Upper lobe of left lung (tissue), 6 donors: ENCODE measurements at places on chromosomes 4 and X. TPM values are rescaled to one million over a fixed set of nuclear protein-coding genes. Genes with fewer than 3 reads are reported as not detected.

The DDIT4L gene
- 0.46 TPM for total RNA-seq

The ARHGEF9 gene
- total RNA-seq, result 43.0 TPM

The UGT2B15 gene
- total RNA-seq, result not detected

The TMEM31 gene
- not detected for total RNA-seq

- DNase-seq, result no peak
- no peak overlapping the region for H3K27ac ChIP-seq
- H3K36me3 ChIP-seq, result no peaks in the 10 kb centered on the region
- no peak overlapping the region for H3K4me3 ChIP-seq
These were observed 63.4 kb downstream of the NBDY start for GRCh38 chrX:56792270-56793111.

GRCh38 chr4:11286533-11286932 lies 142.2 kb downstream of the HS3ST1 start:
- no peak overlapping the region for H3K4me3 ChIP-seq
- H3K27ac ChIP-seq, result no peak overlapping the region
- no peaks in the 10 kb centered on the region for H3K27me3 ChIP-seq

GRCh38 chr4:187480146-187481145 lies 515.1 kb upstream of the ZFP42 start:
- peaks cover 3% of the 10 kb centered on the region for H3K4me1 ChIP-seq
- no peak overlapping the region for H3K4me3 ChIP-seq
- no peak for DNase-seq
- no peak overlapping the region for H3K27ac ChIP-seq

DNA sequence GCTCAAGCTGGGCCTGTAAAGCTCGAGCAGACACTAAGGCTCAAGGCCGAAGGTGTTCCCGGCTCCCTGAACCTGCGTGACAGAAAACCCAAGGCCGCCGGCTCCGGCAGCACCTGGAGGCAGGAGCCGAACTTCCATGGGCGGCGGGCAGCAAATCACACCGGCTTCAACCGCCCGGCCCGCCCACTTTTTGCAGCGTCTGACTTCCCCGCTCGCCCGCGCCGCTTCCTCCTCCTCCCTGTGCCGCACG lies 940 bp upstream of the NSD2 start:
- H3K27me3 ChIP-seq, result no peaks in the 10 kb centered on the region
- H3K27ac ChIP-seq, result peak overlapping the region; percentile 97
- peak; percentile 96 for DNase-seq
- H3K4me3 ChIP-seq, result peak overlapping the region; percentile 91

DNA sequence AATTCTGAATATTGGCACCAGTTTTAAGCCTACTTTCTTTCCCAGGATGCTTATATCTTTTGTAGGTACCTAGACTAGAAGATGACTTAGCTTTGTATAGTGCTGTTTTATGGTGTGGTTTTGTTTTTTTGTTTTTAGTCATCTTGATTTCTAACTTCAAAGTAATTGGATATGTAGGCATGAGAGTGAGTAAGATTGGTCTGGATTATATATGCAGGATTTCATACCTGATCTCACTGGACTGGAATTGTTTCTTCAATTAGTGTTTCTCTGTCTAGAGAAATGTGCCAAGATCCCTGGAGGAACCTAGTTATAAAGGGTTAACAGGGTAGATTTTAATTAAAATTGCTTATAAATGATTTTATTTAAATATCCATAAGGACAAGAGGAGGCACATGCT lies 23.1 kb downstream of the NAP1L5 start:
- H3K27me3 ChIP-seq, result no peaks in the 10 kb centered on the region
- no peak for DNase-seq
- no peak overlapping the region for H3K27ac ChIP-seq
- no peak overlapping the region for H3K4me3 ChIP-seq
- peaks cover 27% of the 10 kb centered on the region for H3K36me3 ChIP-seq

DNA sequence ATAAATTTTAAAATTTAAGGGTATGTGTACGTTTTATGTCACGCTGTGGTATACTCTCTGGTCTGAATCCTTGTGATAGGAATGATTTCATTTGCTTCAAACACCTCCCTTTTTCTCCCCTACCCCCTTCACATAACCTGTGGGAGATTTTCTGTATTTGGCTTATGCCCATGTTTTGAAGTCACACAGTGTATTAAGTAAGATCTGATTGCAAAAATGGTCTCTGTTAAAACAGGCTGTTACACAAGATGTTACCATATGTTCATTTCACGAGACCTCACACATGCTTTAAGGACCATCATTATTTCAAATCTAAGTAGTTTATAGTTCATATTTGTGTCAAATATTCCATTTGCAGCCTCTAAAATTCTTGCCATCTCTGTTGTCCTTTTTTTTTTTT lies 63.5 kb downstream of the TMEM131L start:
- H3K27ac ChIP-seq, result peak overlapping the region; percentile 62
- H3K4me1 ChIP-seq, result peaks cover 30% of the 10 kb centered on the region
- no peaks in the 10 kb centered on the region for H3K27me3 ChIP-seq
- H3K36me3 ChIP-seq, result no peaks in the 10 kb centered on the region
- no peak for DNase-seq

DNA sequence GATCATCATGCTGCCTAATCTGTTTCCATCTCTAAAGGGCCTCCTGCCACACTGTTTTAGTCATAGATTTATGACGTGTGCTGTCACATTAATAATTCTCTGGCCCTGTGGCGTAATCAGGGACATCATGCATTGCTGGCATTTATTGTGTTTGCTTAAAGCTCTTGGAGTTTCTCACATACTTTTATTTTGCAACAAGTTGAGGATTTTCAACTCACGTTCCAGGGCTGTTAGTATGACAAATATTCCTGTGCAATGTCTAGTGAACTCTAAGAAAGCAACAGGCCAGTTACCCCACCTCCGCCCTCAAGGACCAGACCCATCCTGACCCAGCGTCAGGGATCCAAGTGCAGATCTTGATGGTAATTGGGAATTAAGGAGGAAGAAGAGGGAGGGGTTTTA lies 7.8 kb upstream of the PIGA start:
- H3K27me3 ChIP-seq, result no peaks in the 10 kb centered on the region
- DNase-seq, result peak; percentile 39
- H3K4me3 ChIP-seq, result no peak overlapping the region
- no peaks in the 10 kb centered on the region for H3K36me3 ChIP-seq
- H3K4me1 ChIP-seq, result no peaks in the 10 kb centered on the region

- no peak for DNase-seq
- H3K4me3 ChIP-seq, result no peak overlapping the region
- no peaks in the 10 kb centered on the region for H3K36me3 ChIP-seq
- H3K4me1 ChIP-seq, result no peaks in the 10 kb centered on the region
- H3K27me3 ChIP-seq, result no peaks in the 10 kb centered on the region
These were observed 8.0 kb downstream of the SLC9A7 start for GRCh38 chrX:46750889-46751288.

DNA sequence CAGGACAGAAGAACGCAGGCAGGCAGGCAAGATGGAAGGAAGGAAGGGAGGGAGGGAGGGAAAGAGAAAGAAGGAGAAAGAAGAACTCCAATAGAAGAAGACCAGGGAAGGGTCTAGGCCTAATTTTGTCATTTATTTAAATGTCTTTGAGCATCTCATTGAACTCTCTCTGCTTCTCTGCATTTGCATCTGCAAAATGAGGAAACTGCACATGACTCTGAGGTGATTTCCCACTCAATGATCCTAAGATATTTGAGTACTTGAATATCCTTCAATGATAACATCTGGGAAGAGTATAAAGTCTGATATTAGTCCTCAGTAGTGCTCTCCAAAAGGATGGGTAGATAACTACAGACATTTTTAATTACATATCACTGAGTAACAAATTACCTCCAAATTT lies 33.1 kb upstream of the RBPJ start:
- DNase-seq, result no peak
- H3K27ac ChIP-seq, result peak overlapping the region; percentile 79
- H3K27me3 ChIP-seq, result no peaks in the 10 kb centered on the region
- H3K4me3 ChIP-seq, result no peak overlapping the region
- peaks cover 10% of the 10 kb centered on the region for H3K4me1 ChIP-seq

GRCh38 chr4:186719925-186720694 lies 3.5 kb downstream of the FAT1 start:
- H3K4me1 ChIP-seq, result no peaks in the 10 kb centered on the region
- H3K27me3 ChIP-seq, result no peaks in the 10 kb centered on the region
- H3K4me3 ChIP-seq, result no peak overlapping the region
- DNase-seq, result no peak
- H3K27ac ChIP-seq, result no peak overlapping the region
- no peaks in the 10 kb centered on the region for H3K36me3 ChIP-seq

DNA sequence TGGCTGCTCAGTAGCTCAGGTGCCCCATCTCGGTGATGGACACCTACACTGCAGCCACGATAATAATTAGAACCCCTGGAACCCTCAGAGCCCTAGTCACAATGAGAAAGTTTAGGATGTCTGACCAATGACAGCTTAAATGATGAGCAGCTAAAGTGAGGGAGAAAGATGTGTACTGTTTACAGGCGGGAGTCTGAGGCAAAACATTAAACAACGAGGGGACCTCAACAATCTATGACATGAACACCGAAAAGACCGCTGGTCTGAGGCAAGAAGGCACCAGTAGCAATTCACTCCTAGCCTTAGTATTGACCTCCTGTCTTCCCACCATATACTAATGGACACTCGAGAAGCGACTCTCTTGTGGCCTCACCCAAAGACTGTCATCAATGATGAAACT lies 369.5 kb upstream of the SMIM31 start:
- H3K4me1 ChIP-seq, result no peaks in the 10 kb centered on the region
- no peaks in the 10 kb centered on the region for H3K36me3 ChIP-seq
- H3K27ac ChIP-seq, result no peak overlapping the region
- peaks cover 6% of the 10 kb centered on the region for H3K27me3 ChIP-seq
- no peak overlapping the region for H3K4me3 ChIP-seq

DNA sequence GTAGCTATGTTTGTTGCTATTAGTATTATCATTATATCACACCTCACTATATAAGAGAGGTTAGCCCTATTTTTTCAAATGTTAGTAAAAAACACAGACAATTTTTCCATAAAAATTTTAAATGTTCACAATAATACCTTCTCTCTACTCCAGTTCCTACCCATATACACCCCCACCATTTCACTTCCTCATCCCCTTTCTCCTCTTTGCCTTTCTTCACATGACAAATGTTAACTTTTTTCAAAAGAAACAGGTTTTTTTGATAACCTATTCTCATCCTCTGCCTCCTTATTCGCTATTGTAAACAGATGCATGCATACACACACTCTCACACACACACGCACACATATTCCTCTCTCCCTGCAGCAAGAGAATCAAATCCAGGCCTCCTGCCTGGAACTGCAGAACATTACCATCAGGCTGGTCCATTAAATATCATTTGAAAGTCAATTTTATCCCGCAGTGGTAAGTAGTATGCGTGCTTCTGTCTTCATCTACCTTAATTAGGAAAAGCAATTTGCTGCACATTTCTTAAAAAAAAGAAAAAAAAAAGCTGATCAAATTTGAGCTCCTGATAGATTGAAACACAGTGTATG lies 55.5 kb downstream of the MID1IP1 start:
- H3K4me3 ChIP-seq, result no peak overlapping the region
- H3K36me3 ChIP-seq, result no peaks in the 10 kb centered on the region
- H3K27ac ChIP-seq, result no peak overlapping the region
- no peaks in the 10 kb centered on the region for H3K27me3 ChIP-seq
- no peak for DNase-seq
- no peaks in the 10 kb centered on the region for H3K4me1 ChIP-seq

GRCh38 chrX:115344885-115345614 lies 55.5 kb downstream of the LUZP4 start:
- H3K36me3 ChIP-seq, result no peaks in the 10 kb centered on the region
- no peak overlapping the region for H3K4me3 ChIP-seq
- H3K27ac ChIP-seq, result peak overlapping the region; percentile 72
- DNase-seq, result peak; percentile 90
- peaks cover 8% of the 10 kb centered on the region for H3K4me1 ChIP-seq

GRCh38 chrX:134646691-134647090 lies 11.6 kb downstream of the PLAC1 start:
- no peak overlapping the region for H3K4me3 ChIP-seq
- no peaks in the 10 kb centered on the region for H3K27me3 ChIP-seq
- no peak for DNase-seq
- H3K4me1 ChIP-seq, result no peaks in the 10 kb centered on the region

GRCh38 chr4:99352602-99353537 lies at the start of gene ADH1C:
Gene ADH1C, minus strand, starts transcription at chr4:99352746. Its CDS starts 71 bp downstream, at chr4:99352675.
- H3K4me1 ChIP-seq, result no peaks in the 10 kb centered on the region
- no peaks in the 10 kb centered on the region for H3K36me3 ChIP-seq
- peak within 1 kb of the TSS; percentile 8 for H3K27ac ChIP-seq

- peak overlapping the region; percentile 81 for H3K27ac ChIP-seq
- H3K4me1 ChIP-seq, result peaks cover 4% of the 10 kb centered on the region
- no peaks in the 10 kb centered on the region for H3K27me3 ChIP-seq
- H3K36me3 ChIP-seq, result no peaks in the 10 kb centered on the region
- H3K4me3 ChIP-seq, result no peak overlapping the region
These were observed 307.8 kb upstream of the DIPK2B start for GRCh38 chrX:45508454-45508853.

DNA sequence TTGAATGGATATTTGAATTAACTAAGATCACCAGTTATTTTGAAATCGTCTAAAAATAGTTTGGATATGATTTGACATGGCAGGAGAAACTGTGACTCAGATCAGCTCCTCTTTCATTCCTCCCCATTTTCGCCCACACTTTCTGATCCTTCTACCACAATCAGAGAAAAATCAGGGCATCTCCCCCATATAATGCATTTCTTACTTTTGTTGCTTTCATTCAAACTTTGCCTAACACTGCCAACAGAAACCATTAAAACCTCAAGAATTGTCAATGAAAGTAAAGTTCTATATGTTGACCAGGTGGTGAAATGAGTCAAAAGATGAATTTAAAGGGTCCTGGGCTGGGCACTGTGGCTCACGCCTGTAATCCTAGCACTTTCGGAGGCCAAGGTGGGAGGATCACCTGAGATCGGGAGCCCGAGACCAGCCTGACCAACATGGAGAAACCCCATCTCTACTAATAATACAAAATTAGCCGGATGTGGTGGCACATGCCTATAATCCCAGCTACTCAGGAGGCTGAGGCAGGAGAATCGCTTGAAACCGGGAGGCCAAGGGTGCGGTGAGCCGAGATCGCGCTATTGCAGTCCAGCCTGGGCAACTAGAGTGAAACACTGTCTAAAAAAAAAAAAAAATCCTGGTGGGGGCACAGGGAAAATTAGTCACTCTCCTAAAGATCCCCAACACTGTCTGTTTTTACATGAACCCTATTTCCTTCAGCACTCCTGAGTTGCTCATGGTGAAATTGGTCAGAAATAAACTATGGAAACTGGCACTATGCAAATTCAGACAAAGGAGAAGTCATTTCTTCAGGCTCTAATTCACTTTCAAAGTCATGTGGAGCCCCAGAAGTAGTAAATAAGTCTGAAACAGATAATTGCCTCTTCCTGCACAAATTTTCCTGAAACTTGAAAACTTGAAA lies 122.8 kb upstream of the NOCT start:
- no peak overlapping the region for H3K4me3 ChIP-seq
- H3K4me1 ChIP-seq, result no peaks in the 10 kb centered on the region
- H3K27me3 ChIP-seq, result no peaks in the 10 kb centered on the region
- no peak overlapping the region for H3K27ac ChIP-seq
- DNase-seq, result peak; percentile 13
